ENCODE measurements at places on chromosomes 6 and 20.

DNA sequence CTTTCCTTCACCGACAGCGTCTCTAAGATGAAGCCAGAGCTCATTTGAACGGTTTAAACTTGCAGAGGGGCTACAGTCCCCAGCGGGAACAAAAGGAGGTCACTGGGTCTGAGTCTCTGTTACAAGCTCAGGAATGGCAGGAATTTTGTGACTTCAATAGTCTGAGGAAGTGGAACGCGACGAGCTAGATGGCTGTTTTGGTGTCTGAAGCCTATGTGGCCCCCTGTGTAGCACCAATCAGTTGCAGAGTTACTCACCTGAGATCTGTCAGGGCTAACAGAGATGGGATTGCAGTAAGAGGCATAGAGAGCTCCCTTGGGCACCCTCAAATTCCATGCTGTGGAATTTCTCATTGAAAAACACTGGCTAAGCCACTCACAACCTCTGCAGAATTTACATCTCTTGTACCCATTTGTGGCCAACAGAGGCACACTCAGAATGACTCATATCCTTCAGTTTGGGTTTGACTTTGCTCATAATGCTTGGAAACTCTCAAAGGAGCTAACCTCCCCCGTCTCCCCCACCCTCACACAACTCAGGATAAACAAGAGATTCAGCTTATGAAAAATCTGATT lies 7.1 kb upstream of the TCP11 start:
- no peak for DNase-seq

GRCh38 chr20:62634330-62634967 lies 7.9 kb upstream of the SLCO4A1 start:
- no peak for DNase-seq

DNA sequence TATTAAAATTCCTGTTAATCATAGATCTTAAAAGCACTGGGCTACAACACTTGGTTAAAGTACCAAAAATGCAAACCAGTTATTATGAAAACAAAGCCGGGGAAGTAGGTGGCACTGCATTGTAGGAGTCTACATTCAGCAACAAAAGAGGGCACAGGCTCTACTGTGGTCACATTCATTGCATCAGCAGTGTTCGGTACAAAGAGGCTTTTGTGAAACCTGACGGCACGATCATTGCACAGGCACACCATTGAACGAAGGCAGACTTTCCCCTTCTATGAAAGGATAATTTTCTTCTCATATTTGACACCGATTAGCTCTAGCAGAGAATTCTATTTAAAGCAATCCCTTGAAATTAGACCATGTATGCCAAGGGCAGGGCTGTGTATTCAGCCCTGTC lies 44.6 kb upstream of the AGPAT4 start:
- DNase-seq = no peak

DNA sequence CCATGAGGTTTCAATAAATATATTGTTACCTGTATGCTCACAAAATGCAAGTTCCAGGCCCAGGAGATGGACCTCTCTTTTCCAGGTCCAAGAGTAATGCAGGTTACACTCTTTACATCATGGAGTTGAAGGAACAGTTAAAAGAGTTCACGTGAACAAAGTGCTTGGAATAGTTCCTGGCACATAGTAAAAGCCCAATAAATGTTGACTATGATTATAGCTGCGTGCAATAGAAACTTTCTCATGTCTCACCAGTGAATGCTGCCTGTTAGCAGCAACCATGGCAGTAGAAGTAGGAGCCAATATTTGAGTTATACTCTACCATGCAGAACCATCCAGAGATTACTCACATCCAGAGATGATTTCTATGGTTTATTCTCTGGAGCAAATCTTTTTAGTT lies 707.5 kb downstream of the DHX35 start:
- no peak for DNase-seq

DNA sequence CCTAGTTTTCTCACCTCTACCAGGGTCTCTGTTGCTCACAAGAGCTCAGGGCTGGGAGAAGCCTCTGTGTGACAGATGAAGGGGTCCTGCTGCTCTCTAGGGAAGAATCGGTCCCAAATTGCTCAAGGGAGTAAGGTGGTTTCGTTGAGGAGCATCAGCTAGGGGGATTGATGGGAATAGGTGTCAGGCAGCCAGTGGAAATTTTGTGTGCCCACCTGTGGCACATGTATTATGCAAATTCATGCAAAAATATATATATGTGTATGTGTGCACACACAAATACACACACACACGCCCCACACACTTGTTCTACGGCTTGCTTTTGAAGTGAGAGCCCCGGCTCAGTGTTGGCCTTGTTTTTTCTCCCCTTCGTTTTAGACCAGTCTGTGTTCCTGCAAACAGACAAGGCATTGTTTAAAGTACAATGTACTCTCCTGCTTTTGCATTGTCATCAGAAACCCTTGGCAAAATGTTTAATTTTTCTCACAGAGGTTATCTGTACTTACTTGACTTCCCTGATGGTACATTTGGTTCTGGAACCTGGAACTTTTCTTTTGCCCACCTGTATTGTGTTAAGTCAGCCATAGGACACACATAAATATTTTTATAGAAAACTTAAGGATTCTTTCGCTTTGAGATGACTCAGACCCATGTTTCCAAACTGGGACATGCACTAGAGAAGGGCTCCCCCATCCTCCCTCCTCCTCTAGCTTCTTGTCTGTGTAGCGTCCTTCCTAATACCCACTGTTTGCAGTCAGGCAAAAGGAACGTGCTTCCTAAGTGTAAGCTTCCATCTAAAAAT lies 26.7 kb downstream of the FOXO3 start:
- no peak for DNase-seq

DNA sequence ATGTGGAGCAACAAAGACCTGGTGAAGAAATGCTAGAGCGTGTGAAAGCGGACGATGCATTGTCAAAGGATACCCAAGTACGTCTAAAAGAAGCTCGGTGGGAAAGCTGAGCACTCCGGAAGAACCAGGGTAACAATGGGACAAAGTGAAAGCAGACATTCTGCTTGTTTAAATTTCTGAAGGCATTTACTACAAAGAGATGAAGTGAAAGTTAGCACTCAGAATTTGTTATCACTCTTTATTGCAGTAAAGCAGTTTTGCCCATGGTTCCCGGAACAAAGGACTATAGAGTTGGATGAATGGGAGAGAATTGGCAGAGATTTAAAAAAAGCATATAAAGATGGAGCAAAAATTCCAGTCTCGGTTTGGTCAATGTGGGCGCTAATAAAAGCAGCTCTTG lies 12.8 kb upstream of the IRAK1BP1 start:
- no peak for DNase-seq

GRCh38 chr20:3250091-3250504 lies 11.1 kb upstream of the SLC4A11 start:
- no peak for DNase-seq

DNA sequence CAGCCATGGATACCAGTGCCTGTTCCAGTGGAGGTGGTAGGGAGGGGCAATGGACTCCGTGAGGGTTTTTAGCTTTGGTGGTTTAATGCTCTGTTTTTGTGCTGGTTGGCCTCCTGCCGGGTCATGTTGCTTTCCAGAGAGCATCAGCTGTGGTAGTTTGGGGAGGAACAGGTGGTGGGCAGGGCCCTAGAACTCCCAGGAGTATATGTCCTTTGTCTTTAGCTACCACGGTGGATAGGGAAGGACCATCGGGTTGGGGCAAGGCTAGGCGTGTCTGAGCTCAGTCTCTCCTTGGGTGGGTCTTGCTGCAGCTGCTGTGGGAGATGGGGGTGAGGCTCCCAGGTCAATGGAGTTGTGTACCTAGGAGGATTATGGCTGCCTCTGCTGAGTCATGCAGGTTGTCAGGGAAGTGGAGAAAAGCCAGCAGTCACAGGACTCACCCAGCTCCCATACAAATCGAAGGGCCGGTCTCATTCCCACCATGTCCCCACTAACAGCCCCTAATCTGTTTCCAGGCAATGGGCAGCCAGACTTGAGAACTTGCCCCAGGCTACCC lies 38.9 kb downstream of the MRAP2 start:
- DNase-seq = no peak

- DNase-seq = no peak
Observed at GRCh38 chr6:62465206-62465605, 179.2 kb upstream of the KHDRBS2 start.

- no peak for DNase-seq
Observed at GRCh38 chr20:35276408-35276807, 1.5 kb downstream of the MMP24OS start.

- no peak for DNase-seq
Observed at GRCh38 chr6:16765235-16765634, 4.0 kb upstream of the ATXN1 start.

DNA sequence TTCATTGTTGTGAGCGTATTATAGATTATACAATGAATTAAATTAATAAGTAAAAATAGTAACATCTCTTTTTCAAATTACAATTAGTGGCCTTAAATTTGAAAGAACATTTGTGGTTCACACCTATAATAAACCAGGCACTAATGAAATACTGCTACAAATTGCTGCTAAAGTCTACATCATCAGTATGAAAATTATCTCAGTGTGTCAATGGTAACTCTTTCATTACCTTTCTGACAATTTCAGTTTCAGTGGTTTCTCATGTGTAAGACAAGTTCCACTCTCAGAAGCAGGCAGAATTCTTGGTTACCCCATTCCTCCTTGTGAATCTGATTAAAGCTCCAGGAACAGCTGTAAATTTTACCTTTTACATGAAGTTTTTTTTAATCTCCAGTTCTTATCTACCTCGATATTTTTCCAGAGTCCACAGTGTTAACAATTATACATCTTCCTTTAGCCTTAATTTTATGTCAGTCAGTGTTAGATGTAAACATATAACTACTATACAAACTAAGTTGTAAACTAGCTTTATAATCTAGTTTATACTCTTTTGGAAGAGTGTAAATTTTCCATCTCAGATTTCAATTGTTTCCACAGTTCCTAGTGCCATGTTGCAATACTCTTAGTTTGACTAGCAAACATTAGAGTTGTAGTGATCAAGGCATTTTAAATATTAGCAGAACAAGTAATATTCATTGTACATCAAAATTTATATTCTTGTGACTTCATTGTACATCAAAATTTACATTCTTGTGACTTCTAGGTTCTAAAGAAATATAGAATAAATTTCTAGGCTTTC lies 1038.4 kb downstream of the EPHA7 start:
- DNase-seq = no peak

DNA sequence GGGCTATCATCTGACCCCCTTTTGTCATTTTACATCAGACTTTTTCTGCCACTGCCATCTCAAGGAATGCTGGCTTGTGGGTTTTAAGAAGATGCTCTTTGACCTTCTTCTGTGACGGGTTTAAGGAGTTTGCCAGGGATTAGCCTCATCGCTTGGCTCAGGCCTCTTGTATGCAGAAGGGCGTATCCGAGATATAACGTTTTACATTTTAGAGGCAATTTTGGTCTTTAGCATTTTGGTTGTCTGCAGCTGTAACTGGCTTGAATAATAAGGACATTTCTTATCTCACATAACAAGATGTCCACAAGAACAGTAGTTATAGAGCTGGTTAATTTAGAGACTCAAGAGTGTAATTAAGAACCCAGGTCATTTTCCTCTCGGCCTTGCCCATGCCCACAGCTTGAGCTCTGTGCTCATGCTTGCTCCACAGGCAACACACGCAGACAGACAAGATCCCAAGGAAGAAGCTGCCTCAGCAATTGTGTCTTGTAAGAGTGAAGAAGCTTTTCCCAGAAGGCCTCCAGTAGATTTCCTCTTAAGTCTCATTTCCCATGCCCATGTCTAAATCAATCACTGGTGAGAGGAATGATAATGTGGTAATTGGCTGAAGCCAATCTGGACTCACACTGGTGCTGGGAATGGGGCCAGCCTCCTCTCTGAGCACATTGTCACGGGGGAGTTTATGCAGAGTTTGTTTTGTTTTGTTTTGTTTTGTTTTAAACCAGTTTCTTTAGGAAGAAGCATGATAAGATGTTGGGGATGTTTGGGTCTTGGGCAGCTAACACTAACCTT lies 36.8 kb downstream of the PTCHD4 start:
- no peak for DNase-seq

DNA sequence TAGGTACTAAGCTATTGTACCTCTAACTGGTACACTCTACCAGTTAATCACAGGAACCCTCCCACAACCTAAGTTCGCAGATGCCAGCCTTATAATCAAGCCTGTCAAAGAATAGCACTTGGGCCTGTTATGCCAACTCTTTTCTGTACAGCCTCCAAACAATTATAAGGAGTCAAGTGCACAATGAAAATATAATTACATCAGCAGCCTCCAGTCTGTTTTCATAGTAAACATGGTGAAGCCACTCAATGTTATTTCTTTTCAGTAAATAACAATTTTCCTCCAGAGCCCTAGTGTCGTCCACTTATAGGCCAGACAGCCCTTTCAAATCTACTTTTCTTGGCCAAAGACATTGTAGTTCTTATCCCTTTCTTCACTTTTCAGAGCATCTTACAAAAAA lies 82.7 kb upstream of the CARMIL1 start:
- DNase-seq = no peak

- no peak for DNase-seq
Observed at GRCh38 chr20:63553933-63554290, at the start of gene FNDC11. Gene FNDC11 (plus strand): TSS chr20:63554159. CDS start chr20:63555664, 1,505 bp downstream.

GRCh38 chr6:53347921-53348370 lies 804 bp downstream of the ELOVL5 start:
- no peak for DNase-seq

DNA sequence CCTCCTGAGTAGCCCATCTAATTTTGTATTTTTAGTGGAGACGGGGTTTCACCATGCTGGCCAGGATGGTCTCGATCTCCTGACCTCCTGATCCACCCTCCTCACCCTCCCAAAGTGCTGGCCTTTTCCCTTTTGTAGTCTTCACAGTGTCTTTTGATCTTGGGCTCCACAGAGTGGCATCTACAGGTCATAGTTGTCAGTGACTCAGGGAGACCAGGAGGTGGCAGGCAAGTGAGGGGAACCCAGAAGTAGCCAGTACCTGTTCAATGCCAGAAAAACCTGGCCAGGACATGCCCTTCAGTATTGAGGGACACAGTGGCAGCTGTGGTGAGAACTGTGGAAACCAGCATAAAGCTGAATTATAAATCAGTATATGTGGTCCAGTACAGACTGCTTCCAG lies 19.6 kb downstream of the RPP21 start:
- no peak for DNase-seq

DNA sequence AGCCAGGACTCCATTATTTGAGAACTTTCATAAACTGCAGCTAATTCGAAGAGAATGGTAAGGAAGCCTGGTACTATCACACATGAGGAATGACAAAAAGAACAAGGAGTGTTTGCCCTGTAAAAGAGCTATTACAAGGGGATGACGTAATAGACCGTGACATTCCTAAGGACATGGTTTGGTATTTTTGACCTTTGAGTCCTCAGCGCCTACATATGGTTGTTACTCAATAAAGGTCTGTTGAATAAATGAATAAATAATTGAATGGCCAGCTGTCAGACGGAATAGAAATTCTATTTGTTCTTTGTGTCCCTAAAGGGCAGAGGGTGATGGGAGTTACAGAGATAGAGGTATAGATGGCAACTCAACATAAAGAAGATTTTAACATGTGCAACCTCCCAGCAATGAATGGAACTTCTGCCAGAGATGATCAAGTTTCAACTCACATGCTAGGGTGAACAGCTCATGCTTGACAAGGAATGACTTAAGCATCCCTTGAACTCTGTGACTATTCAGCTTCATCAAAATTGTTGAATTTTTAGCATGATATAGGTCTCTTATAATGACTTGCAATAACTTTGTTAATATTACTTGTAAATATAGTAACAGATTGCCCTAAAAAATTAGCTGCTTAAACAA lies 115.4 kb downstream of the TENT5A start:
- no peak for DNase-seq

Data from stimulated activated CD8-positive, alpha-beta memory T cell treated with anti-CD3 and anti-CD28 coated beads, Interleukin-15, amount 100 ng/mL, for 4 hours (primary cell).